ENCODE measurements at places on chromosomes 7 and 10.

- DNase-seq: no peak
Observed at GRCh38 chr10:27368706-27369105, 128.1 kb upstream of the ACBD5 start.

DNA sequence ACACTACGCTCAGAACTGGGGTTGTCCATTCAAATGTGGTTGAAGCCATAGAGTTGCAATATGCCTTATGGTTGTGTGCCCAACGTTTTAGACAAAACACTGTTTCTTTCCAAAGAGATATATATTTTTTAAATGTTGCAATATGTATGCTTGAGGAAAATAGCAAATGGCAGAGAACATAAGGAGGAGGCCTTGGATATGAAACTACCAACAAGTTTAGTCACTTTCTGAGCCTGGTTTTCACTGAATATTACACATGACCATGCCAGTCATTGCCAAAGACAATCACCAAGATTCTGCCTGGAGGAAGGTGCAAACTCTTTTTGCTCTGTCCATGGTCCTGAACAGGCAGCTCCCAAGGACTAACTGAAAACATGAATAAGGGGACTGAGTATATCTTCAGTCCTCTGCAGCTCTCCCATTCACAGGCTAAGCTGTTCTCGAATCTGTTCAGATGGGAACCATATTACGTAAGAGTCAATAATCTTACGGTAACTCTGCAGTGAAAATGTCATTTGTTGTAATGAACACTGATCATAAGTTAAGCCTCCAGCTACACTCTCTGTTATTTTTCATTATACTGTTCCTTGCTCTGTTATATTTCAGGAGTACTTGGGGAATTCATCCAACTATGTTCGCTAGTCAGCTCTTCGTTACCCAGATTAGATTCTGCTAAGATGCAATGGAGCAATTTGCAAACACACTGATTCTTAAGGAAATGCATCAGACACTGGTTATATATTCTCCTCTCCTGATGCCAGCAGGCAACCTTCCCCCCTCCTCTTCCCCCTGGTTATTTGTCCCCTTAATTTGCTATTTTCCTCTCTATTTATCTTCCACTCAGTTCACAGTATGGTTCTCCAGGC, 90.7 kb upstream of the C1QL3 start:
- DNase-seq: no peak

GRCh38 chr10:98169379-98169778, 34.9 kb downstream of the R3HCC1L start:
- DNase-seq: no peak

- DNase-seq: no peak
Observed at GRCh38 chr10:120606051-120606764, 149.2 kb downstream of the PLPP4 start.

DNA sequence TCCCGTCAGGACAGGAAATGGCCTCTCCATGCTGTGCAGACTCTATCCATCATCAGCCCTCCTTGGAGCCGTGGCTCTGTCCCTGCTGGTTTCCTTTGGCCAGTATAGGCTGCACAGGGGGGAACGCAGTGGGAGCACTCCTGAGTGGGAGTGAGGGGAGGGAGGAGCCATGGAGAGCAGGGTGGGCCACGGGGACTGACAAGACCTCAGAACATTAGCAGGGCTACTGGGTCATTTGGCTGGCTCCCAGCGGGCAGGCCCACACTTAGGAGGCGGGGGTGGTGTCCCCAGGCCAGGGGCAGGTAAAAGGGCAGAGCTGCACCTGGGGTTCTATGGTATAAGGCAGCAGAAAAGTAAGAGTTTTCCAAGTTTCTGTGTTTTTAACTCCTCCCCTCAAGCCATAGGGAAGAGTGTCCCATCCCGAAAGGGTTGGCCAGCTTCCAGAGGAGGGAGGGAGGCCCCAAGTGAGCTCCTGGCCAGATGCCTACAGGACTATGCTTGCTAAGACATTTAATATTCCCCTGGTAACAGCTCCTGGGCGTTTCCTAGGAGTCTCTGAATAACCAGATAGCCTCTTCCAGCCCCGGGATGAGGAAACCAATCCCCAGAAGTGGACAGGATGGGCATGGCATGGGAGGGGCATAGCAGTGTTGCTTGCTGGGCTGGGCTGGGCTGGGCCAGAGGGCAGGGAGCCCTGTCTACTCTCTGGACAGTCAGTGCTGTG, 5.5 kb upstream of the OPN4 start:
- DNase-seq: peak; percentile 51

GRCh38 chr10:56035489-56035888, 325.6 kb downstream of the ZWINT start:
- no peak for DNase-seq

DNA sequence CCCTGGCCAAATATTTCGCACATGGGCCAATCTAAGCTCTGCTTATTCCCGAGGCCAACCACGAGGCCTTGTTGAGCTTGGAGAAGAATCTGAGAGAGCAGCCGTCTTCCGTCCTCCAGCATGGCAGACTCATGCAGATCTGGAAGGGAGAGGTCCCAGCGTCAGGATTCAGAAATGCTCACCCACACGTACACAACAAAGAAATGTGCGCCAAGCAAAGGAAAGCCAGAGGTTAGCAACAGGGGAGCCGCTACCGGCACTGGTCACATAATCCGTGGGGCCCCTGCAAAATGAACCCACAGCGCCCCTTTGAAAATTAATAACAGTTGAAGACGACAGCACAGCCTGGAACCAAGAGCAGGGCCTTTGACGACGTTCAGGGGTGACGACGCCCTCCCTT, 25.4 kb upstream of the PRKAG2 start:
- DNase-seq: no peak

- DNase-seq: no peak
Observed at GRCh38 chr7:66732439-66732838, 8.1 kb upstream of the RABGEF1 start.

DNA sequence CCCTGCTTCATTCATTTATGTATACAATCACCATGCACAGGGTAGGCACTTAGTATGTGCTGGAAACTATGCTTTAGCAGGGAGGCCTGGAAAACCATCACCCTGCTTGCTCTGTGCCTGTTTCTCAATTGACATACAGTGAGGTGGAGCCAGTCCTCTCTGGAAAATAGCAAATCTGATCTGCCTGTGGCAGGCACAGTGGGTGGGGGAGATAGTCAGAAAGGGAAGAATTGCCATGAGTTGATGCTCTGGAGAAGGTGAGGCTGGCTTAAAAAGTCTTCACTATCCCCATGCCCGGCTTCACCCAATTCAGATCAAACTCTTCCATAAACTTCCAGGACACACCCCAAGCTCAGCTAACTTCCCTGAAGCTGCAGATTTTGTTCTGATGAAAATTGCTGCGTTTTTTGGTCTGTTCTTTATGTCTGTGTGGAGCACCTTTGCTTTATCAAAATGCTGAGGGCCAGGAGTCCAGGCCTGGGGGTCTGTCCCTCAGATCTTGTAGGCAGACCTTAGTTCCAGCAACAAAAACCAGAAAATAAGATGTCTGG, 84.8 kb downstream of the ANK3 start:
- no peak for DNase-seq

DNA sequence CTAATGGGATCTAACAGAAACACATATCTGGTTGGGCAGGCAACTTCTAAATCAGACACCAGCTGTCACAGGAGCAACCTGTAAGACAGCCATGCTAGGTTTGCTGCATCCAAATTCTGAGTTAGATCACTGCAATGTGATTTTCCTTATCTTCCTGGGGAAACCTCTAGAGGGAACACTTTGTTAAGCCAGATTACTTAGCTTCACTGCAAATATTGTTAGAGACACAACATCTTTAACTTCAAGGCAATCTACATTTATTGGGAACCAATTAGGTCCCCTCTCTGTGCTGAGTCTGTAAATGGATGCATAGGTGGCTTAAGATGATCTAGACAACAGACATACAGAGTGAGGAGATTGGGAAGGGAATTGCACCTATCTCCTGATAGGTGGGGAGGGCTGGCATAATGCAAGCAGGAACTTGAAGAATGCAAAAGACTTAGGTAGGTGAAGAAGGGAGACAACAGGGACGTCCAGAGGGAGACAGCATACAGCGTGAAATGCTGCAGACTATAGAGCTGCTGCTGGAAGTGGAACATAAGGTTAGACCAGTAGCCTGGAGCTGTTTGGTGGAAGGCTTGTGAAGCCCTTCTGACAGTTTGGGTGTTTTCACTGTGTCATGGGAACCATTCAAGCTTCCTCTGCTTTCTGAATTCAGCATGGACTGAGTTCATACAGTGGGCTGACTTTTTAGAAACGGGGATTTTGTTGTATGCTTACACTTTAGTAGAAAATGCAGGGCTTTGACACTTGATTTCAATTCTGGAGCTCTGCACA, 109.8 kb upstream of the ELMO1 start:
- no peak for DNase-seq

- DNase-seq: no peak
Observed at GRCh38 chr7:40802497-40802896, 667.7 kb downstream of the SUGCT start.

- no peak for DNase-seq
Observed at GRCh38 chr10:71667387-71667752, 52.2 kb downstream of the C10orf105 start.

GRCh38 chr10:86099542-86100334, 266.9 kb downstream of the GRID1 start:
- no peak for DNase-seq

DNA sequence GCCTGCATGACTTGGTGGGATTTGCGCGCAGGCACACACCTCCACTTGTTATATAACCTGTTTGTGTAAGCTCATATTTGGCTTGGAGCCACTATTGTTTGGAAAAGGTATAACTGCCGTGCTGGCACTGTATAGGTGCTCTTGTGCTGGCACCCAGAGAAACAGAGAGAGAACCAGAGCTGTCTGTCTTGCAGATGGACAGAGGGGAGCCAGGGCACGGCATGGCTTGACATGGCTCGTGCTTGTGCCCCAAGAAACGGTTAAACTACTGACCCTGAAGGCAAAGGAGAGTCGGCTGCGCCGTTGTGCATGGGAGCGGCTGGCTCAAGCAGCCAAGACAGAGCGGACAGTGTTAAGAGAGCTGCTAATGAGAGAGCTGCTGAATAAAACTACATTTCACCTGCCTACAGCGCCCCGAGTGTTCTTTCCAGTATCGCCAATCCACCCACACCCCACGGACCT, 23.2 kb downstream of the RAPGEF5 start:
- no peak for DNase-seq

DNA sequence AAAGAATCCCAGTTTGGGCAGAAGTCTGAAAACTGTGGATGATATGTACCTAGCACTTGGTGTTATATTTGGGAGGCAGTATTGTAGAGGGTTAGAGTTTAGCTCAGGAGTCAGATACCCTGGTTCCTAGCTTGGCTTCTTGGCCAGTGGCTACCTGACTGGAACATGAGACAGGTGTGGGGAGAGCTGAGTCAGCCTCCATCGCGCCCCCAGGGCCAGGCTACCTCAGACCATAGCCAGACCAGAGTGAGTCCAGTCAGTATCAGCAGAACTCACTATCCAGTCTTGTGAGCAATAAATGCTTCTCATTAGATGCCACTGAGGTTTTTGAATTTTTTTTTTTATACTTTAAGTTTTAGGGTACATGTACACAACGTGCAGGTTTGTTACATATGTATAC, 26.0 kb downstream of the CYP3A5 start:
- DNase-seq: no peak

- no peak for DNase-seq
Observed at GRCh38 chr7:142560166-142560565, 189.1 kb upstream of the PRSS1 start.

All from AG04449 (cell line).